ENCODE measurements at places on chromosomes 16 and 17.

DNA sequence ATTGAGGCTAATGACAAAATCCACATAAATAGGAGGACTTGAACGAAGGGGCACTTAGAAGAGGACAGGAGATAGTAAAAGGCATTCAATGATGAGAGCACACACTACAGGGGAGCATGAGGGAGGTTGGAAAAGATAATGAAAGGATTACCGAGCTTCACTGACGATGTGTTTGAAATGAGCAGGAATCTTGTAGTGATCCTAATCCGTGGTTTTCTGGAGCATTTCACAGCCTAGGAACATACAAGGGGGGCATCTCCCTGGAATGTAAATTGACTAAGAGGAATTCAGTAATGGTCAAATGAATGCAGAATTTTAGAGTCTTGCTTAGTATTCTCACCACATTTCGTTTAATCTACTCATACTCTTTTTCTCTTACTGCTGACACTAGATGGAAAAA is 5.2 kb downstream of the ATMIN start:
- DNase-seq = no peak

DNA sequence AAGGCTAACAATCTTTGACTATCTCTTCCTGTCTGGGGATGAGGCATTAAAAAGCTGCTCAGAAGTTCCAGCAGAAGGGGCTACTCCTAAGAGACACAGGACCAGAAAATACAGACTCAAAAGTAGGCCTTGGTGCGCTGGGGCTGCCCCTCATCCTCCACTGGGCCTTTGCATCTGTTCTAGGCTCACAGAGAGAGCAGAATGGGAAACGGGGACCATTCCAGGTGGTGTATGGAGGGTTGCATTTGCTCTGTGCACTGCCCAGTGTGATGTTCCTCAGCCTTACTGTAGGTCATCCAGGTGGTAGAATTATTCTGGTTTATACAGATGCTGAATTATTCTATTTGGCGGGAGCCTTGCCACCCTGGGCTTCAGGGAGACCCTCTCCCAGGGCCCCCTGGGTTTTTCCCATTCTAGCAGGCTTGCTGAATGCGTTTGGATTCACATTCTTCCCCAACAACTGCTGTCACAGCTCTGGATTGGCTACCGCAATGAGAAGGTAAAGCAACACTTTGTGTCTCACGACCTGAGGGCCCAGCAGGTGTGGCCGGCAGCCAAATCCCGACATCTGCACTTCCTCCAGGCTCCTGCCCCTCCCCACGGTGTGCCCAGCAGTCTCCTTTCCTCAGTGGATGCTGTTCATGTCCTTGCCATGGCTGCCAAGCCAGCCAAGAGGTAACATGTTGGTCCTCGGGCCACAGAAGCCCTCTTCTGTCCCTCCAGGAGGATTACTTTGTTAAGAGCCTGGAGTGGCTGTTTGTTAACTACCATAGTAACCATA is 25.0 kb upstream of the ZNHIT3 start:
- DNase-seq = no peak

DNA sequence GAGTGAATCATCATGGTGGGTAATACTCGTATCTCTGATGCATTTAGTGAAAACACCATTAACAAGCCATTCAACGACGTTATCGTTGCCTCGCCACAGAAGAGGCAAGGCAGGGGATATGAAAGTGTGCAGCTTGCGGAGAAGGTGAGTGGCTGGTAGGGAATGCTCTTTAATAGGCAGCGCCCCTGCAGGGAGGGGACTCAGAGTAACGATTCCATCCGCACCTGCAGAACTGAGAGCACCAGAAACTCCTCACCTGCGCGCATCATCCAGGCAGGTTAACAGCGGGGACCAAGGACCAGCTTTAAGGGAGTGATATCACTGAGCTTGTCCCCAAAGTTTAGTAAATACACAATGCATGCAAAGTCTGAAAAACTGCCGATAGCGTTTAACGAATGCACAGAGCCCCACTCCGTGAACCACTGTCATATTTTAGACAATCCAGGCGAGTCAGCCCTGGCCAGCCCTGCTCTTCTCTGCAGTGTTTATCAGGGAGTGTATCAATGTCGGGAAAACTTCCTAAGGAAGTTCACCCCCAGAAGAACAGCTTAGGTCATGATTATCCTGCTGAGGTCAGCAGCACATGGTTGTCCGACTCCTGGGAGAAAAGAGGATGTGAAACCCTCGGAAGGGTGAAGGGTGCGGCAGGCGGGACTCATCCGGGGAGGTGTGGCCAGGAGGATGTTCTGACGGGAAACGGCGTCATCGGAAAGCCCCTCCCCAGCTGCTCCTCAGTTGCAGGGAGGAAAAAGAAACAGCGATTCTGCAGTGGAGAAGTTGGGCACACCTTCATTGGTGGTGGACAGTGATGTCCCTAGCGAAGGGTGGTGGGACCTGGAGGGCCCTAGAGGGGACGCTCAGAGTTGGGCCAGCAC is 68.5 kb upstream of the DNAH17 start:
- no peak for DNase-seq

DNA sequence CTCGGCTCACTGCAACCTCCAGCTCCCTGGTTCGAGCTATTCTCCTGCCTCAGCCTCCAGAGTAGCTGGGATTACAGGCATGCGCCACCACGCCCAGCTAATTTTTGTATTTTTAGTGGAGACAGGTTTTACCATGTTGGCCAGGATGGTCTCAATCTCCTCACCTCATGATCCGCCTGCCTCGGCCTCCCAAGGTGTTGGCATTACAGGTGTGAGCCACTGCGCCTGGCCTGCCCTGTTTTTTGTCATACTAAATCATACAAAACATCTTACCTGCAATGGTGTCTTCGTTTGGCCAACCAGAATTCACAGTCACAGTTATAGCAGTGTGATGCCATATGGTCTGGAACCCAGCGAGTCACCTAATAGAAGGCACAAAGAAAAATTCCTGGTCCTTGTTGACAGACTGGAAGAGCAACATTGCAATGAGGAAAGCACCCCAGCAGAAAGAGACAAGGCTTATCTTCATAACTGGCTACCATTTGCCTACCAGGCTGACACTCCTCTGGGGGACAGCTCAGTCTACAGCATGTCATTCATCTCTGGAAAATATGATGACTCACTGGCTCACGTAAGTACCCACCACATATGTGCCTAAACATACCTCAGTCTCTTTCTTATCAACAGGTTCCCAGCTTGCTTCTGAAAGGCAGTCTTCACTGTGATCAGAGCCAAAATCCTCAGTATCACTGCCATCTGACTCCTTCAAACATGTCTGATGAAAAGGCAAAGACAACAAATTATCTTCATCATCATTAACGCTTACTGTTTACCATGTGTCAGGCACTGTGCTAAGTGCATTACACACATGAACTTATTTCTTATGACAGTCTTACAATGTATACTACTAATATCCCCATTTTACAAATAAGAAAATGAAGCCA is 4.3 kb upstream of the HSF5 start:
- no peak for DNase-seq

- DNase-seq = no peak
Measured at GRCh38 chr16:75810342-75810741, 84.1 kb upstream of the CPHXL start.

GRCh38 chr17:62172492-62173291 is 107.6 kb upstream of the MED13 start:
- DNase-seq = no peak

DNA sequence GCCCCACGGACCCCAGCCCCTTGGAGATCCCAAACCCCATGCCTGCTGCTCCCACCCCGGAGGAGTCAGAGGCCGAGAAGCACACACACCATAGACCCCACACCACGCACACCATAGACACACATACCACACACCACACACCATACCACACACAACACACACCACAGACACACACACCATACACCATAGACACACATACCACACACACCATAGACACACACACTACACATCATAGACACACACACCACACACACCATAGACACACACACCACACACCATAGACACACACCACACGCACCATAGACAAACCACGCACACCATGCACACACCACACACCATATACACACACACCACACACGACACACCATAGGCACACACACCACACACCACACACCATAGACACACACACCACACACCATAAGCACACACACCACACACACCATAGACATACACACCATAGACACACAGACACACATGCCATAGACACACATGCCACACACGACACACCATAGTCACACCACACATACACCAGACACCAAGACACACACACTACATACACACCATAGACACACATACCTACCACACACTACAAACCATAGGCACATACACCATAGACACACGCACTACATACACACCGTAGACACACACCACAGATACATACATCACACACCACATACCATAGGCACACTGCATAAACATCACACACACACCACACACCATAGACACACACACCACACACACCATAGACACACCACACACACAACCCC is 11.3 kb downstream of the TBC1D16 start:
- DNase-seq = no peak

- no peak for DNase-seq
Measured at GRCh38 chr16:23407436-23408127, 45.4 kb downstream of the COG7 start.

DNA sequence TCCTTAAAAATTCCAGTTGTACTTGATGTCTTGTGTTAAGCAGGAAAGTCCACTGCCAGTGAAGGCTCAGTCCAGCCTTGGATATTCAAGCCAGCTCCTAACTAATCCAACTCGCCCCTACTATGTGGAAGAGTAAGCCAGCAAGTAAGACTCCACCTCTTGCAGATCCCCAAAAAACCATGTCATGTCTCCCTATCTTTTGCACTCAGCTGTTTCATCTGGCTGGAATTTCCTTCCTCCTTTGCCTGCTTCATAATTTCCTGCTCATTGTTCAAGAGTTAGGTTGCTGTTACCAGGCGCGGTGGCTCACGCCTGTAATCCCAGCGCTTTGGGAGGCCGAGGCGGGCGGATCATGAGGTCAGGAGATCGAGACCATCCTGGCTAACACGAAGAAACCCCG is 37.8 kb downstream of the RBBP6 start:
- DNase-seq = no peak

GRCh38 chr17:58480090-58480489 is 8.1 kb downstream of the HSF5 start:
- DNase-seq = no peak

GRCh38 chr16:81817789-81818567 is 38.9 kb downstream of the PLCG2 start:
- no peak for DNase-seq

DNA sequence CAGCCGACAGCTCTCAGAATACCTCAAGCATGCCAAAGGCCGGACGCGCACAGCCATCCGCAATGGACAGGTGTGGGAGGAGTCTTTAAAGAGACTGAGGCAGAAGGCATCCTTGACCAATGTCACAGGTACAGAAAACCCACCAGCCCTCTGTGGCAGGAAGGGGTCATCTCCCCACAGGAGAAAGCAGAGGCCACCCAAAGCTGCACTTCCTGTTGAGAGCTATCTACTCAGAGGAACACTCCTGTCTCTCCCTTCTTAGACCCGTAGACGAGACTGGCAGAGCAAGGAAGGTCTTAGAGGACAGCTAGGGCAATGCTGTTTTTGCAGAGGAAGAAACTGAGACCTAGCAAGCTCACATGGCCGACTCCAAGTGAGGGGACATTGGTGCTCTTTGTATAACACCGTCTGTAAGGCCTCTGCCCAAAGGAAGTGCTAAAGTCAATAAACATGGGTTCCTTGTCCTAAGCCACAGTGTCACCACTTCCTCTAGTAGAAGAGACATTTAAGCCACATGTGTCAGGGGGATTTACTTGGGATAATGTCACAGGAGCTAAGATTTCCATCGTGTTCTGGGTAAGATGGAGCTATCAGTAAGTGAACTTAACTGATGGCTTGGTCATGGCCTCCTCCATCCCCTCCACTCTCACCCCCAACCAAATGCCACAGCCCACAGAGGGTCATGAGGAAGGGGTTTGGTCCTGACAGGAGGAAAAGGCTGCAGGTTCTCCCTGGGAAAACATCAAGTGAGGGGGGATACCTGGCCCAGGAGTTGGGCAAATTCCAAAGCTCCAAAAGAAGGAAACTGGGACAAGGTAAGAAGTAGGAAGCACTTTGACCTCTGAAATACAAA is 9.4 kb downstream of the LPO start:
- no peak for DNase-seq

Measured in urinary bladder (tissue), 4 donors.